ENCODE measurements at places on chromosomes 2 and 18.
A peak's percentile ranks its signal among the peaks of the same experiment; 100 is the strongest.

- no peak for DNase-seq
These were observed 62.8 kb upstream of the NEUROD1 start for GRCh38 chr2:181742922-181743722.

DNA sequence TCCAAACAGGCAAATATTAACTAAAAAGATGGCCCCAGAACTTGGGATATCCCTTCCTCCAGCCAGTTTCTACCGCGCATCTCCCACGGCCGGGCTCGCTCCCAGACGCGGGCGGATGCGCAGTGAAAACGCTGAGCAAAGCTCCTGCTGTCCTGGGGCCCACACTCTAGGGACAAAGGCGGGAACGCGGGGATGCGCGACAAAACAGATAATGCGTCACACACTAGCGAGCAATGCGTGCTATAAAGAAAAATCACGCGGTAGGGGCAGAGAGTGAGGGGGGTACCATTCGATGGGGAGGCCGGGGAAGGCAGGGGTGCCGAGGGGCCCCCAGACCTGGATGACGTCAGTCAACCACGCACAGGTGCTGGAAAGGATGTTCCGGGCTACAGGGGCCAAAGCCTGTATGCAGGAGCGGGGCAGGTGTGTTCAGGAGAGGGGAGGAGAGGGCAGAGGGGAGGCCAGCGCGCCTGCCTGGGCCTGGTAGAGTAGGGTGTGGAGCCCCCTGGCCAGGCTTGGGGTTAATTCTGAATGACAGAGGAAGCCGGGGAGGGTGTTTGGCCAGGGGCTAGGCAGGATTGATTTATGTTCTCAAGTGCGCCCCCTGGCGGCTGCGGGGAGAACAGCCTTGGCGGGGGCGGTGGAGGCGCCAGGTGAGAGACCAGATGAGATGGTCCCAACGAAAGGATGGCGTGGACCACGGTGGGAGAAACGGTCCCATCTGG lies 14.9 kb upstream of the ITM2C start:
- DNase-seq = peak; percentile 62

DNA sequence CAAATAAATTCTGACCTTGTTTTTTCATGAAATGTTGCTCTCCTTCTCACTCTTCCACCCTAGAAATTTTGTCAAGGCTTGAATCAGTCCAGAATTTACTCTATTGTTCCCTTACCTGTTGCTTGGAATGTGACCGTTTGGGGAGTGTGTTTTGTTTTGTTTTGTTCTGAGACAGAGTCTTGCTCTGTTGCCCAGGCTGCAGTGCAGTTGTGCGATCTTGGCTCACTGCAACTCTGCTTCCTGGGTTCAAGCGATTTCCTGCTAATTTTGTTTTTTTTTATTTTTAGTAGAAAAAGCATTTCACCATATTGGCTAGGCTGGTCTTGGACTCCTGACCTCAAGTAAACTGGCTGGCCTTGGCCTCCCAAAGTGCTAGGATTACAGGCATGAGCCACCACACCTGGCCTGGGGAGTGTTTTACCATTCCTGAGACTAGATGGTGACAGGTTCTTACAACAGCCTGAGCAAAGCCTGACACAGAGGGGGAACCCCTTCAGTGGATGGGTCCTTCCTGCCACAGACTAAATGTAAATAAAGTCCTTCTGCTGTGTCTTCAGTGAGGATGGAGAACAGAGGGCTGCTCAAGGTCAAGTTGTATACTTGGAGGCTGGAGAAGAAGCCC lies 52.0 kb downstream of the HAUS1 start:
- no peak for DNase-seq

GRCh38 chr2:151946899-151947812 lies 118.9 kb upstream of the ARL5A start:
- DNase-seq = peak; percentile 1

DNA sequence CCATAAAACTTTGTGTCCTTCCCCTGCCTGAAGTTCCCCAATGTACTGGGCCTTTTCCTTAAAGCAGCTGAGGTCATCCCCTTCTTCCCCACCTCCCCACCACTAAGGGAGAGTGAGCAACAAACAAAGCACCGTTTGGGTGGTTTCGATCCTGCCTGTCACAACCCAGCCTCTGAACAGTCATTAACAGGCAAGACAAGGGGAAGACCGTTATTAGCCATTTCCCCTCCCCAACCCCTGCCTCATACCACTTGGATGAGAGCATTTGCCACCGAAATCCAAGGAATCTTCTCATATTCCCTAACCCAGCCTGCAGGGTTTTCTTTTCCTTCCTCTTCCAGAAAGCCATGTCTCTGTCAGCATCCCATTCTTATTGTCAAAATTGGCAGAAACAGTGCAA lies 65.6 kb downstream of the STRADB start:
- no peak for DNase-seq

All from activated CD8-positive, alpha-beta memory T cell treated with anti-CD3 and anti-CD28 coated beads for 1 hour (primary cell).